ENCODE measurements at places on chromosomes 6 and 20. TPM values are rescaled to one million over a fixed set of nuclear protein-coding genes. Genes with fewer than 3 reads are reported as not detected.
A peak's percentile ranks its signal among the peaks of the same experiment; 100 is the strongest.

The SLC17A2 gene
- not detected for total RNA-seq

The KCNQ2 gene
- 1.6 TPM for total RNA-seq

The ULBP1 gene
- total RNA-seq: not detected

The CCDC28A gene
- 23.7 TPM for total RNA-seq

The LY6G6C gene
- total RNA-seq: not detected

The ULBP2 gene
- total RNA-seq: not detected

The WASF1 gene
- total RNA-seq: 10.9 TPM

The PPP1R3G gene
- 3.3 TPM for total RNA-seq

DNA sequence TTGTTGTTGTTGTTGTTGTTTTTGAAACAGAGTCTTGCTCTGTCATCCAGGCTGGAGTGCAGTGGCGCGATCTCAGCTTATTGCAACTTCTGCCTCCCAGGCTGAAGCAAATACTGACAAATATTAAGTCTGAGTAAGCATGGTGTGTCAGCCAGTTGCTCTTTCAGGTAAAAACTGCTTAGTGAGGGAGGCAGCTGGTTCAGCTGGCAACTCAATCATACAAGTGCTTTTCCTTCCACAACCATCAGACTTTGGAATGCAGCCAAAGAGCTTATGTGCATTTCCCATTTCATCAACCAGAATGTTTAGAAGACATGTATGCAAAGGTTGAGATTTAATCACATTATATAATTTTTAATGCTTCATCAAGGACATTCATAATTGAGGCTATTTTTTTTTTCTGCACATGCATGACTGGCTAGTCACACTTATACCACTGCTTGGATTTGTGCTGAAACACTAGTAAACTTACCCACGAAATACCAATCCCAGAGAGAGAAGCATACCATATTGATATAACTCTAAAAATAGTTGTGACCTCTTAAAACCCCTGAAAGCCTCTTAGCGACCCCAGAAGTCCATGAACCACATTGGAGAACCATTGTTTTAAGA lies 56.0 kb downstream of the CLIC5 start:
- no peak for DNase-seq
- H3K36me3 ChIP-seq: peaks cover 4% of the 10 kb centered on the region
- no peak overlapping the region for H3K4me3 ChIP-seq
- no peaks in the 10 kb centered on the region for H3K4me1 ChIP-seq

DNA sequence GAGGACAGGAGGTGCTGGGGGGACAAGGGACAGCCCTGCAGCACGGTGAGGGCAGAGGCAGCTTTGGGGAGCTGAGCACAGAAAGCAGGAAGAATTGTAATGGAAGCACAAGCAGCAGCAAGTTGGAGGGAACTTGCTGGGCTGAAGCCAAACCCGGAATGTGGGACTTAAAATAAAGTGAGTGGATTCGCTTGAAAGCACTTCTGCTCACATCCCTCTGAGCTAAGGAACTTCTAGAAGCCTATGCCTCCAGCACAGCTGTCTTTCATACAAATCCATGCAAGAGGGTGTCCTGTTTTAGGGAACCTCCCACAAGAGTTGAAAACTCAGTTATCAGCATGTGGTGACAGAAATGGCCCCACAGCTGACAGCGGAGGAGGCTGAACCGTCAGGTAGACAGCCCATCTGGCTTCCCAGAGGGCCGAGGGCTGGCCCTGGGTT lies 71.4 kb upstream of the MLN start:
- H3K4me1 ChIP-seq: no peaks in the 10 kb centered on the region
- no peaks in the 10 kb centered on the region for H3K36me3 ChIP-seq
- DNase-seq: no peak
- H3K4me3 ChIP-seq: no peak overlapping the region
- H3K27ac ChIP-seq: no peak overlapping the region

- no peak overlapping the region for H3K4me3 ChIP-seq
- H3K4me1 ChIP-seq: no peaks in the 10 kb centered on the region
- peaks cover 7% of the 10 kb centered on the region for H3K36me3 ChIP-seq
- H3K27me3 ChIP-seq: no peaks in the 10 kb centered on the region
- H3K27ac ChIP-seq: no peak overlapping the region
Measured at GRCh38 chr6:121247386-121247785, 86.9 kb downstream of the TBC1D32 start.

GRCh38 chr6:51855310-51856082 lies 231.9 kb downstream of the PKHD1 start:
- no peaks in the 10 kb centered on the region for H3K36me3 ChIP-seq
- H3K4me1 ChIP-seq: no peaks in the 10 kb centered on the region
- no peak for DNase-seq
- no peak overlapping the region for H3K4me3 ChIP-seq
- H3K27ac ChIP-seq: no peak overlapping the region
- H3K27me3 ChIP-seq: no peaks in the 10 kb centered on the region

- no peak for DNase-seq
- H3K36me3 ChIP-seq: no peaks in the 10 kb centered on the region
- H3K27ac ChIP-seq: no peak overlapping the region
- H3K27me3 ChIP-seq: no peaks in the 10 kb centered on the region
Measured at GRCh38 chr20:63837479-63837878, 6.4 kb upstream of the ZBTB46 start.

DNA sequence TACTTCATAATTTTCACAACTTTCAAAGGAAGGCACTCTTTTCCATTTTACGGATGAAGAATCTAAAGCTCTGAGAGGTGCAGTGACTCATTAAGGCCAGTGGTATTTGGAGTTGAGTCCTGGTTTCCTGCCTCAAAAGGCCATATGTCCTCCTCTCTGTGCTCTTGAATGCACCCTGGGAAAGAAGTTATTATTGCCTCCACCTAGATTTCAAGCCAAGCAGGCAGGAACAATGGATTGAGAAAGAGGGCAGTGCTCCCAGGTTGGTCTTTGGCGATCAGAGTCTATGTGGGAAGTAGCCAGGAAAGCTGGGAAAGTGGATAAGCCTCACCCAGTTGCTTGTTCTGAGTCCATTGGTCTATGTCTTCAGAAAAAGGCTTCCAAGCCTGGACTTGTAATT lies 165.0 kb downstream of the MAFB start:
- no peak for DNase-seq
- H3K27ac ChIP-seq: no peak overlapping the region
- no peaks in the 10 kb centered on the region for H3K36me3 ChIP-seq
- H3K4me1 ChIP-seq: no peaks in the 10 kb centered on the region
- no peaks in the 10 kb centered on the region for H3K27me3 ChIP-seq
- no peak overlapping the region for H3K4me3 ChIP-seq

- H3K36me3 ChIP-seq: no peaks in the 10 kb centered on the region
- H3K27ac ChIP-seq: no peak overlapping the region
- H3K4me3 ChIP-seq: no peak overlapping the region
- H3K27me3 ChIP-seq: no peaks in the 10 kb centered on the region
- H3K4me1 ChIP-seq: no peaks in the 10 kb centered on the region
Measured at GRCh38 chr6:161639772-161640171, 365.9 kb upstream of the AGPAT4 start.

GRCh38 chr6:157135691-157136090 lies 187.6 kb downstream of the TMEM242 start:
- peaks cover 44% of the 10 kb centered on the region for H3K36me3 ChIP-seq
- H3K4me1 ChIP-seq: peaks cover 20% of the 10 kb centered on the region
- no peak overlapping the region for H3K27ac ChIP-seq
- DNase-seq: no peak

DNA sequence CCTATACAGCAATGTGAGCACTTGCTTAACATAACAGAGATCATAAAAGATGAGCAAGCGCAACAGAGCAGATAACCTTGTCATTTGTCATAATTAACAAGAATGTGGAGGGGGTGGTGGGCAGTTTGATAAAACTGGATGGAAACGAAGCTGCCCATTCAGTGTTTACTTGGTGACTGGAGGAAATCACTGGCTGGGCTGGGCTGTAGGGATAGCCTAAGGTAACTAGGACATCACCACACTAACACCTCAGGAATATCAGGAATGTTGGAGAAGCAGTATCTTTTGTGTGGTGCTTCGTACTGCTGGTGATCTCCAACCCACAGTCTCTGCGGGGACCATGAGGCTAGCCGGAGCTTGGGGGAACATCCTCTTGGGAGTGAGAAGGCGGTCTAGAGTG lies 218.4 kb downstream of the HIVEP2 start:
- H3K4me1 ChIP-seq: peaks cover 9% of the 10 kb centered on the region
- H3K4me3 ChIP-seq: no peak overlapping the region
- H3K27ac ChIP-seq: no peak overlapping the region

- DNase-seq: no peak
- no peaks in the 10 kb centered on the region for H3K36me3 ChIP-seq
- H3K4me1 ChIP-seq: no peaks in the 10 kb centered on the region
- H3K27ac ChIP-seq: no peak overlapping the region
- H3K4me3 ChIP-seq: no peak overlapping the region
Measured at GRCh38 chr20:20926222-20926905, 179.8 kb downstream of the LINC00237 start.

- no peak overlapping the region for H3K27ac ChIP-seq
- H3K36me3 ChIP-seq: peaks cover 25% of the 10 kb centered on the region
- H3K4me1 ChIP-seq: peaks cover 23% of the 10 kb centered on the region
Measured at GRCh38 chr6:33294086-33294823, 4.5 kb downstream of the RGL2 start.

DNA sequence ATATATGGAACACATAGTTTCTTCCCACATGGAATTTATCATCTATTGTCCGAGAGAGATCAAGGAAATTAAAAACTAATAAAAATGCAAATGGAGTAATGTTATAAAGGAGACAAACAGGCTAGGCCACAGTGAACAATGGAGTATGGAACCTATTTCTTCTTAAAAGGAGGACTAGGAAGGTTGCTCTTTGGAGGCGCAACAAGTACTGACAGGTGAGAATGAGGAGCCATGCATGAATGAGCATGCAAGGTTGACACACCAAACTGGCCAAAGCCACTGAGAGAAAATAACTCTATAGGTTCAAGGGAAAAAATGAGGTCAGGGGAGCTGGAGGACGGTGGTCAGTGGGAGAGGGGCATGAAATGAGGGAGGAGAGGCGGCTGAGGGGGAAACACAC lies 40.9 kb downstream of the PSMB1 start:
- H3K27ac ChIP-seq: no peak overlapping the region
- H3K36me3 ChIP-seq: no peaks in the 10 kb centered on the region
- no peak for DNase-seq
- no peaks in the 10 kb centered on the region for H3K4me1 ChIP-seq
- peaks cover 11% of the 10 kb centered on the region for H3K27me3 ChIP-seq

DNA sequence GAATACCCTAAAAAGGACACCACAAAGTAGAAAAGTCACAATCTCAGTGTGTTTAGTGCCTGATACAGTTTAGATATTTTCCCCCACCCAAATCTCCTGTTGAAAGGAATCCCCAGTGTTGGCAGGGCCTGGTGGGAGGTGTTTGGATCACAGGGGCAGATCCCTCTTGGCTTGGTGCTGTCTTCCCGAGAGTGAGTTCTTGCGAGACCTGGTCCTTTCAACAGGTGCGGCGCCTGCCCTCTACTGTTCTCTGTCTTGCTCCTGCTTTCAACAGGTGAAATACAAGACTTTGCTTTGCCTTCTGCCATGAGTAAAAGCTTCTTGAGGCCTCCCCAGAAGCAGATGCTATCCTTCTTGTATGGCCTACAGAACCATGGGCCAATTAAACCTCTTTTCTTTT lies 534.3 kb upstream of the NRSN1 start:
- H3K27me3 ChIP-seq: no peaks in the 10 kb centered on the region
- H3K4me3 ChIP-seq: no peak overlapping the region
- no peak overlapping the region for H3K27ac ChIP-seq
- DNase-seq: no peak

- H3K36me3 ChIP-seq: no peaks in the 10 kb centered on the region
- peak; percentile 74 for DNase-seq
- H3K4me1 ChIP-seq: no peaks in the 10 kb centered on the region
- H3K4me3 ChIP-seq: no peak overlapping the region
Measured at GRCh38 chr6:130765181-130765727, 62.0 kb upstream of the SMLR1 start.

DNA sequence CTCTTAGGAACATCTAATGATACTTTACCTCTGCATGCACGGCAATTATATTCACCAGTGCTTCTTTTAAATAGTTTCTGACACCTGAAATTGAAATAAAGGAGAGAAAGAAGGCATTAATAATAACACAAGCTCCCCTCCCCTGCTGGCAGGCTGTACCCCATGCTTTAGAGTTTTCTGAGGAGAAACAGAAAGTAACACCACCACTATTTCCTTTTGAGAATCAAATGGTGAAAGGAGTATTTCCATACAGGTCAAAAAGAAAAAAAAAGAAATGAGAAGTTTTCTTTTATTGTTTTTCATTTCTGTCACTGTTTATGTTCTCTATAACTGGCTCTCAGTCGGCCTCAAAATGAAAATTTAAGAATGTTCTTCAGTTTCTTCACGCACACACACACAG lies 108.1 kb downstream of the IRF4 start:
- no peak overlapping the region for H3K4me3 ChIP-seq
- no peaks in the 10 kb centered on the region for H3K27me3 ChIP-seq
- peaks cover 18% of the 10 kb centered on the region for H3K36me3 ChIP-seq
- H3K4me1 ChIP-seq: no peaks in the 10 kb centered on the region
- no peak overlapping the region for H3K27ac ChIP-seq

Data from esophagus muscularis mucosa (tissue), 4 donors.